Stimulated activated CD4-positive, alpha-beta T cell treated with anti-CD3 and anti-CD28 coated beads, TNF-alpha, amount 100 ng/mL, for 1 hour (primary cell): ENCODE measurements at places on chromosomes 16 and 17.

GRCh38 chr17:34360601-34361270 lies 2.3 kb downstream of the CCL1 start:
- no peak for DNase-seq

DNA sequence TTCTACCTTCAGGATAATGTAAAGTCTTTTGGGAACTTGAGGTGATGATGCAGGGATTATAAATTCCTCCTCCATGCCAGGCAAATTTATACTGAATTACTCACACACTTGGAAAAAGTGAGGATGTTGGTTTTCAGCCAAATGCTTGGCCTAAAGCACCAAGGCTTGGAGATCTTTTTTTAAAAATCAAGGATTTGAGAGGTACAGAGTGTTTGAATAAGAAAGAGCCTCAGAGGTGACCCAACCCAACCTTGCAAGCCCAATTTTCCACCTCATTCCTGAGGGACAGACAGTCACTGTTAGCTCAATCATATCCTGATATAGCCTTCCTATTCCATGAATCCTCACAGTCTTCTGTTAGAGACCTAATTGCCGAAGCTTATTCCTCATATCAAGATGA lies 14.0 kb downstream of the GRIN2A start:
- no peak for DNase-seq

- DNase-seq, result no peak
These were observed 235.8 kb downstream of the MAP2K4 start for GRCh38 chr17:12256380-12256995.

GRCh38 chr16:19283637-19284036 lies 1.9 kb upstream of the CLEC19A start:
- no peak for DNase-seq

GRCh38 chr17:67865438-67865837 lies 40.1 kb downstream of the BPTF start:
- no peak for DNase-seq

DNA sequence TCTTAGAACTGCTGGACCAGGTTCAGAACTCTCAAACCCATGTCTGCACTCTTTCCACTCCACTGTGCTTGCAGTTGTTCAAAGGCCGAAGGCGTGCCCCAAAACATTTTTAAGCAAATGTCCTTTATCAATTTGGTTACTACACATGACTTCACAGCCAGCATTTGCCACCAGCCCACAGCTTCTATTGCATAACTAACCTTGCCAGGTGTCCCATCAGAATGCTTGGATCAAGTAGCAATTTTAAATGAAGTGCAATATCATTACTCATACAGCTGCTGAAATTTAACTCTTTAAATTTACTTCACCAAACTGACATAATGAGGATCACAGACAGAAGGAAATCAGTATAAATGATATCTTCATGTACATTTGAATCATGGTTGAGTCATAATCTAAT lies 29.8 kb upstream of the HS3ST3A1 start:
- no peak for DNase-seq

- no peak for DNase-seq
These were observed 89.3 kb downstream of the IRF8 start for GRCh38 chr16:85988306-85988705.

DNA sequence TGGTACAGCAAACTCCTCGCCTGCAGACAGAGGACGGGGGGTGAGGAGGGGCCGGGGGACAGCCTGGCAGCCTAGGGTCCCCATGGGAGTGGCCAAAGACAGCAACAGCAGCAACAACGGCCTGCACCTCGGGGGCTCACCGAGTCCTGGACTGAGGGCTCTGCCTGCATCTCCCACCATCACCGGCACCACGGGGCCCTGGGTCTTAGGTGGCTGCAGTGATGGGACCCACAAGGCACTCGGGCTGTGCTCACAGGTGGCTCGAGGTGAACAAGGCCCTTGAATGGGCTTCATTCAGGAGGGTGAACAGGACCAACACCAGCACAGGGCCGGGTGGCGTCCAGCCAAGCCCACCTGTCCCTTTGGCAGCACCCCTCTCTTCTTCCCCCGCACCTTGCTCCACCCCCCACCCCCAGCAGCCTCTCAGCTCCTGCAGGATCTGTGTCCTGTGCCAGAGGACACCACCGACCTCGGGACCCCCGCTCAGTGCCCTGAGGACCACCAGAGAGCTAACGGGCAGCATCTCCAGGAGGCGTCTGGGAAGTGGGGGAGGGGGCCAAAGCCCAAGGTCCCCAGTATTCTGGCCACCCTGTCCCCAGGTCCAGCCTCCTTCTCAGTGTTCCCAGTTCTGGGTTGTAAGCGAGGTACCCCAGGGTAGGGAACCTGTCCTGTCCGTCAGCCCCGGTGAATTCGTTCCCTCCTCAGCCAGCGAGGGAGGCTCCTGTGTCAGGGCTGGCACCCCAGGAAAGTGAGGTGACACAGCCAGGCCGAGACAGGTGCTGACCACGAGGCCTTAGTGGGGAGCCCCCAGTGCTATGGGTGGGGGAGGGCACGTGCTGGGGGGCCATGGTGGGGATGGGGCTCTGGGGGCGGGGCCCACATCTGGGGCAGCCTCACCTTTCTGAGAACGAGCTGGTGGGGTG lies 94.3 kb downstream of the TBC1D16 start:
- no peak for DNase-seq

DNA sequence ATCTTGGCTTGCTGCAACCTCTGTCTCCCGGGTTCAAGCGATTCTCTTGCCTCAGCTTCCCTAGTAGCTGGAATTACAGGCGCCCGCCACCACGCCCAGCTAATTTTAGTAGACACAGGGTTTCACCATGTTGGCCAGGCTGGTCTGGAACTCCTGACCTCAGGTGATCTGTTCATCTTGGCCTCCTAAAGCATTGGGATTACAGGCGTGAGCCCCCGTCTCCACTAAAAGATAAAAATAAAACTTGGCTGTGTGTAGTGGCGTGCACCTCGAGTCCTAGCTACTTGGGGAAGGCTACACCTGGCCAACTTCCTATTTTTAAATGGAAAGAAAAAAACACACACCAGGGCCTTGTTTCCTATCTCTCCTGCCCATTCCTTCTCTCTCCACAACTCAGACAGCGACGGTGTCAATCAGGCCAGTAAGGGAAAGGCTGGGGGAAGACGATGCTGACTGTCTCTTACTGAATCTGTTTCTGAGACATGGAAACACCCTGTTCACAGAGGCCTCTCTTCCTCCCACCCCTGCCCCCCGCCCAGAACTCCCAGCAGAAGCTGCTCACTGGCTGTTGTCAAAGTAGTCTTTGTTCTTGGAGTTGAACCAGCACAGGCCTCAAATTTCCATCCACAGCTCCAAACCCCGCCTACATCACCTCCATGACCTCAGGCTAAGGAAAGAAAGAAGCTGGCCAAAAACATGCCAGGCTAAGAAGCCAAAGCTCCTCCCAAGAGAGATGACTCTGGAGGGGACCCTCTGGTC lies 96.6 kb downstream of the NXN start:
- no peak for DNase-seq

- no peak for DNase-seq
These were observed 151.1 kb downstream of the IRF8 start for GRCh38 chr16:86050111-86050510.

- DNase-seq, result no peak
These were observed 530.9 kb downstream of the MAF start for GRCh38 chr16:79069633-79070032.

GRCh38 chr17:30942308-30943079 lies 20.7 kb downstream of the ADAP2 start:
- DNase-seq, result no peak

DNA sequence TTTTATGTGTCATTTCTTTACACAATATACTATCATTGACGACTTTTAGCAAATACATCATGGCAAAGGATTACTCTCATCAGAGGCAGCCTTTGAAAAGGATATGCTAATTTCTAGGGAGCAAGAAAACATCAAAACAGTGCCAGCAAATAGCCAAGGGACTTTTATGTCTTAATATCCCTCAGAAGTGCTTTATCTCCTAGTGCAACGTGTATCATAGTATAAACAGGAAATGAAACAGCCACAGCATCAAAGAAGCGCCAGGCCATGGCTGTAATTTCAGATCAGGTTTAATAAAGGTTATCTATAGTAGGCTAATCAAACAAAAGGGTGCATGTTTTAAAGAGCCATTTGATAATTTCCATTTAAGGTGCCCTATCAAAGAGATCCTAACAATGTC lies 159.9 kb downstream of the AXIN2 start:
- DNase-seq, result no peak

DNA sequence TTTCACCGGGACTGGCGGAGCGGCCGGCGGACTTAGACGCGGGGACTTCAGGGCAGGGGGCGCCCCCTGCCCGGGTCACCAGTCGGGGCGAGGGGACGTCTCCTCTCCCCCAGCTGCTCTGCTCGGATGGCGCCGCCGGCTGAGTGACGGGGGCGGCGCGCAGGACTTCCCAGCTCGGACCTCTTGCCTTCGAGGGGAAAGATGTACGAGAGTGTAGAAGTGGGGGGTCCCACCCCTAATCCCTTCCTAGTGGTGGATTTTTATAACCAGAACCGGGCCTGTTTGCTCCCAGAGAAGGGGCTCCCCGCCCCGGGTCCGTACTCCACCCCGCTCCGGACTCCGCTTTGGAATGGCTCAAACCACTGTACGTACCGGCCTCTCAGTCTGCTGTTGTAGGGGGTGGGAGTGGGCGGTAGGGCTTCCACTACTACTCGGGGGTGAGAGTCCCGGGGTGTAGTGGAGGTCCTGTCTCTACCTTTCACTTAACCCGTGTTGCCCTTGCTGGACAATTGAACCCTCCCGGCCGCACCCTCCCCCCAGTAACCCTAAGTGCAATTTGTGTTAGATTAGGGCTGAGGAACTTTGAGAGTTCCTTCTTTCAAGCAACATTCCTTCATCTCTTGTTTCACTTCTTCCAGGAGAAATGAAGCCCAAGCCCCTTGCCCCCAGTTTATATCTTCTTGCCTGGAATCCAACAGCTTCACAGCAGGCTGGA lies 21.9 kb downstream of the GJD3 start:
- DNase-seq, result no peak

DNA sequence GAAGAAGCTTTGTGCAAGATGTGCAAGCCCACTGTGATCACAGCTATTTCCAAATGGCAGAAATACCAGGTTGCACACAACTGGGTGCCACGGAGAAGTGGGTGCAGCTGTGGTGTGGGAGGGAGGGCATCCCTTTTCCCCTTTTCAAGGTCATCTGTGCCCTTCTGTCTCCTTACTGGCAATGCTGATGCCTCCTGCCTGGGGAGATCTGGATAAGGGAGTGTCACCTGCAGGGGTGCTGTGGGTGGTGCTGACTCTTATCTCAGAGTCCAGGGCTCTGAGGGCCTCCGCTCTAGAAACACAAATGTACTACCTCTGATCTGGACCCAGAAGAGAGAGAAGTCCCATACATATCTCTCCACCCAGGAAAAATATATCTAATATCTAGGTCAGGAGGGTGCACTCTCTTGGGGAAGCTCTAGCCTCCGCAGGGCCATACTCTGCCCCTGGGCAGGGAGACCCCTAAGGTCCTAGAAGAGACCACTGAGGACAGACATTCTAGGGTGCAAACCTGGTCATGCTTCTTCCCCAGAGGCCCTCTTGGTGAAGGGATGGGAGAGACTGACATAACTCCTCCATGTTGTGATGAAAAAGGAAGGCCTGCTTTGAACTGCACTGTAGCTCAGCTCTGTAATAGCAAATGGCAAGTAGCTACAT lies 18.5 kb downstream of the NPRL3 start:
- DNase-seq, result no peak

DNA sequence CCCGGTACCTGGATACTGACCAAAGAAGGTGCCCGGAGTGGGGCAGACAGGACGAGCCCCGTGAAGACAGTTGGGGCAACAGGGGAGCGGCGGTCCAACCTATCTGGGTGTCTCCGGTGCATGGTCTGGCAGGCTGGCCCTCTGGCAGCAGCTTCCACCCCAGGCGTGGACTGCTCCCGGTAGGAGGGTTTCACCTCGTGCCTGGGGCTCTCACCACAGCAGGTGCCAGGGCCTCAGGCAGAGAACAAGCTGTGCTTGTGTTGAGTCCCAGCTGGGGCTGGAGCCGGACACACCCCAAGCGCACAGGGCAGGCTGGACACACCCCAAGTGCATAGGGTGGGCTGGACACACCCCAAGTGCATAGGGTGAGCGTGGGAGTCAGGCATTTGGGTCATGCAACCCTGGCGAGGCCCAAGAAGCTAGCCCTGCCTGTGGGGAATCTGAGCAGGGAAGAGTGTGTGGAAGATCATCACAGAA lies 1.5 kb upstream of the FBXL16 start:
- no peak for DNase-seq

DNA sequence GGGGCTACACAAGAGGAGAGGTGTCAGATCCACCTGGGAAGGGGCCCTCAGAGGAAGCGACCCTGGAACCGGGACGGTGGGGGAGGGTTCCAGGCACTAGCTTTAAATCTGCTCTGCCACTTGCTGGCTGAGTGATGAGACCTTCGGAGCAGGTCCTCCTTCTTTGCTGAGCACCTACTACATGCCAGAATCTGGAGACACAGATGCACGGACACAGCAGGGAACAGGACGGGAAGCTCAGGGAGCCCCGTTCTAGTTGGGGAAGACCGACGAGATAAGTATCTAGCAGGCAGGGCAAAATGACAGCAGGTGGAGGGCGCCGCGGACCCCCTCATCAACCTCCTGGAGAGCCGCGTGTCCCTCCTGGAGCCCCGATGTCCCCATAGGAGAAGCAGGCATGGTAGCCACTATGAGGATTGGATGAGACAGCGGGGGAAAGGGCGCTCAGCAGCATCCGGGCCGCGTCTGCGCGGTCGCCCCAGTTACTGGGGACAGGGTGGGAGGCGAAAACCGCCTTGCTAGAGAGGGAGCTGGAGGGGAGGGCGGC lies 27.2 kb downstream of the SBK1 start:
- no peak for DNase-seq

GRCh38 chr16:86975445-86975844 lies 341.7 kb downstream of the C16orf95 start:
- DNase-seq, result no peak
